Mesenteric fat pad (tissue), 1 donor: ENCODE measurements at places on chromosomes 16 and 17. TPM values are rescaled to one million over a fixed set of nuclear protein-coding genes. Genes with fewer than 3 reads are reported as not detected.

DNA sequence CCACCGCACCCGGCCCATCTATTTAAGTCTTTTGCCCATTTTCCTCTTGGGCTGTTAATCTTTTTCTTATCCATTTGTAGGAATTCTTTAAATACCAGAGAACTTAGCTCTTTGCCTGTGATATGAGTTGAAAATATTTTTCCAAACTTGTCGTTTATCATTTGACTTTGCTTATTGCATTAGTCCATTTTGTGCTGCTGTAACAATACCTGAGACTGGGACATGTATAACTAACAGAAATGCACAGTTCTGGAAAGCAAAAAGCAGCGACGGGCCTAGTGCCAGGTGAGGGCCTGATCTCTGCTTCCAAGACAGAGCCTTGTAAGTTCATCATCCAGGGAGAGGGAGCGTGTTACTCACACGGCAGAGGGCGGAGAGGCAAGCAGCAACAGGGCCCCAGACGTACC lies 25.6 kb upstream of the BHLHA9 start:
- no peak for DNase-seq

GRCh38 chr17:37701496-37701898 lies 43.4 kb downstream of the HNF1B start:
- no peak for DNase-seq

GRCh38 chr17:42509409-42509808 lies 26.6 kb upstream of the NAGLU start:
- no peak for DNase-seq

DNA sequence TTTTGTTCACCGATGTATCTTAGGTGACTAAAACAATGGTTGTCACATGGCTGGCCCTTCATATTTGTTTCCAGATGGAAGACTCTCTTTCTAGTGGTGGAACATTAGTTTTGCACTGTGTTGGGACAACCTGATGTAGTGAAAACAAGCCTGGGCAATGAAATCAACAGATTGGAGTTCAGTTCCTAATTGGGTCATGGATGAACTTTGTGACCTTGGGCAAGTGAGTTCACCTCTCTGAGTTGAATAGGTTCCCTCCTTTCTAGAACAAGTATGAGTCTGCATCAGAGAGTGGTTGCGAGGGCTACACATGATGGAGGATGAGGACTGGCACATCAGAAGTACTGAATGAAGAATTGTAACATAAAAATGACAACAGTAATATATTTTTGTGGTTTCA lies 2.1 kb upstream of the NKD1 start:
- DNase-seq: no peak

DNA sequence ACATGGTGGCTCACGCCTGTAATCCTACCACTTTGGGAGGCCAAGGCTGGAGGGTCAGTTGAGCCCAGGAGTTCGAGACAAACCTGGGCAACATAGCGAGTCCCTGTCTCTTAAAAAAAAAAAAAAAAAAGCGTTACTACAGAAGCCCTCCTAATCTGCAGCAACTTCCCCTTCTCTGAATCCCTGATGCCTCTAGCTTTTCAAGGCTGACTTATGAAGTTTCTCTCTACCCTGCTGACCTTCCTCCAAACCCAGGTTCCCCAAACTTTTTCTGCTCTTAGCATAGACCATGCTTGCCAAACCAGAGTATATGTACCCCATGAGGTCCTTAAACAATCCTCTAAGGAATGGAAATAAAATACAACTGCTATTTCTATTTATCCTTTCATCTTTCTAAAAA lies 16.4 kb downstream of the LYRM1 start:
- no peak for DNase-seq

DNA sequence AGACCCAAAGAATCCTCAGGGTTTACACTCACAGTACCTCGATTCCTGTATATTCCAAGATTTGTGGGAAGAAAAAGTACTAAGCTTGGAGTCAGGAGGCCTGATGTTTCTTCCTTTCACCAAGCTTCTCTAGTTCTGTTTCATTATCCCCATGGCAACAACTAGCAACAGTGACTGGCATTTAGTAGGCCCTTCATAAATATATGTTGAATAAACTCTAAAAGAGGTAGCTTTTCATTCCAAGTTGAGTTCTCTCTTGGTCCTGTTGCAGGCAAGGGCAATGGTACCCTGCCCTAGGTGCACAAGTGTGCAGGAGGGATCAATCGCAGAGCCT lies 527 bp upstream of the UBE2Z start:
- DNase-seq: no peak

GRCh38 chr17:56751145-56751738 lies 82.5 kb downstream of the C17orf67 start:
- DNase-seq: no peak

DNA sequence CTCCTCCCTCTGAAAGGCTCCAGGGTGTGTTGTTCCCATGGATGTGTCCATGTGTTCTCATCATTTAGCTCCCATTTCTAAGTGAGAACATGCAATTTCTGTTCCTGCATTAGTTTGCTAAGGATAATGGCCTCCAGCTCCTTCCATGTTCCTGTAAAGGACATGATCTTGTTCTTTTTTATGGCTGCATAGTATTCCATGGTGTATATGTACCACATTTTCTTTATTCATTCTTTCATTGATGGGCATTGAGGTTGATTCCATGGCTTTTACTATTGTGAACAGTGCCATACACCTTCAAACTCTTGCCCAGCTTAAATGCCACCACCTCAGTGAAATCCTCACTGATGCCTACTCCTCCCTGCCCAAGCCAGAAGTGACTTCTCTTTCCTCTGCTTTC lies 4.5 kb upstream of the ORAI3 start:
- no peak for DNase-seq

DNA sequence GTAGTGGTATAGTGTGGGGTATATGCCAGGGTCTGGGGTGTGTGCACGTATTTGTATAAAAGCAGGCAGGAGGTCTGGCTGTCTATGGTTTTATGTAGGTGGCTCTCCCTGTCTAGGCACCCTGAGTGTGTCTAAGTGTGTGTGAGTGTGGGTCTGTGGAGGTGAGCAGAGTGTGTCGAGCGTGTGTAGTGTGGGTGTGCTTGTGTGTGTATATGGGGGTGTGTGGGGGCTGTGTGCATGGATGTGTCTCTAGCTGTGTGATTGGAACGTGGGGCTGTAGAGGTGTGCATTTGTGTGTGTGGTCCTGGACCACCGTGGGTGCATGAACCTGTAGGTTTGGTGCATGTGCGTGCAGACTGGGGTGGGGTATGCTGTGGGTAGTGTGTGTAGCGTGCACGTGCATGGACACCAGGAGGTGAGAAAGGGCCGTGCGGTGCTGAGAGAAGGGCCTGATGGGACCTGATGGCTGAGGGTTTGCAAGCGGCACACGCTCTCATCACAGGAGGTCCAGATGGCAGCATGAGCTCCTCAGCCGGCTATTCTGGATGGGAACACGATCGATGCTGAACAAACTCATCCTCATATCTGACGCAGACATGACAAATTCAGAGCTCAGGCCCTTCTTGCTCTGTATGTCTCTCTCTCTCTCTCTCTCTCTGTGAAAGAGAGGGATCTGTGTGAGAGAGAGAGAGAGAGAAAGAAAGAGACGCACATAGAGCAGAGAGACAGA lies 27.7 kb downstream of the SPACA3 start:
- DNase-seq: peak; percentile 77

DNA sequence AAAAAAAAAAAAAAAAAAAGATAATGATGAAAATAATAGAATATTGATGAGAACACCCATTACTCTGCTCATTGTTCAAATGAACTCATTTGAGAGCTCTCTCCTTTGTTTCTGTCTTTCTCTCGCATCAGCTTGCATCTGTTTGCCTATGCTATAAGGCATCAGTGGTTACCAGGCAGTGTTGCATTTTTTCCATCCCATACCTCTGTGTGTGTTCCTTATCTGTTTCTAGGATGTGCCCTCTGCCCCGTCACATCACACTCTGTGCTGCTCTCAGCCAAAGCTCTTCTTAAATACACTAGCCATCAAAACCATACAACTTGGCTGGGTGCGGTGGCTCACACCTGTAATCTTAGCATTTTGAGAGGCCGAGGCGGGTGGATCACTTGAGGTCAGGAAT lies 568.2 kb downstream of the WWOX start:
- DNase-seq: no peak

GRCh38 chr16:15770512-15770911 lies 86.3 kb downstream of the MYH11 start:
- DNase-seq: no peak

GRCh38 chr16:85107532-85107931 lies 4.7 kb downstream of the CIBAR2 start:
- DNase-seq: no peak

- no peak for DNase-seq
Measured at GRCh38 chr16:66309-67182, 5.9 kb downstream of the RHBDF1 start.

- peak; percentile 49 for DNase-seq
Measured at GRCh38 chr17:80830020-80830780, 161.4 kb upstream of the CHMP6 start.

DNA sequence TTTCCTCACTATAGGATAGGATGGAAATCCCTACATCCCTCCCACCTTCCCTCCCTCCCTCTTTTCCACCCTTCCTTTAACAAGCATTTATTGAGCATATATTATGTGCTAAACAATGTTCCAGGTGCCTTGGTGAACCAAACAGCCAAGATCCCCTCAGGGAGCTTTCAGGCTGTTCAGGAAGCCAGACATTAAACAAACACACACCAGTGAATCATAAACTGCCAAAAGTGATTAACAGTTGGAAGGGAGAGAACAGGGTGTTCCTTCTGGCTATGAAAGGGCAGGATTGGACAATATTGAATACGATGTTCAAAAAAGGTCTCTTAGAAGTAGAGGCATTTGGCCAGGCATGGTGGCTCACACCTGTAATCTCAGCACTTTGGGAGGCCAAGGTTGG lies 22.8 kb upstream of the CNEP1R1 start:
- no peak for DNase-seq

Gene RPL27
- total RNA-seq: 838 TPM

Gene SALL1
- total RNA-seq: 0.45 TPM

Gene HOXB1
- not detected for total RNA-seq

Gene RND2
- 0.45 TPM for total RNA-seq

Gene PRR11
- total RNA-seq: 2.9 TPM

Gene ACSM3
- total RNA-seq: 1.3 TPM

Gene SCN4A
- 27.1 TPM for total RNA-seq

Gene PPP1R27
- total RNA-seq: not detected

Gene FBXW10B
- 4.4 TPM for total RNA-seq

Gene ABCA6
- total RNA-seq: 106 TPM

Gene HID1
- total RNA-seq: 14.4 TPM

Gene PRRT2
- 1.5 TPM for total RNA-seq

Gene SHISA9
- total RNA-seq: not detected

Gene TNK1
- 0.71 TPM for total RNA-seq

Gene SLC52A1
- total RNA-seq: 0.22 TPM

Gene CCL16
- total RNA-seq: not detected

Gene PLLP
- 1.8 TPM for total RNA-seq
